ENCODE measurements at places on chromosomes 2 and 18.

DNA sequence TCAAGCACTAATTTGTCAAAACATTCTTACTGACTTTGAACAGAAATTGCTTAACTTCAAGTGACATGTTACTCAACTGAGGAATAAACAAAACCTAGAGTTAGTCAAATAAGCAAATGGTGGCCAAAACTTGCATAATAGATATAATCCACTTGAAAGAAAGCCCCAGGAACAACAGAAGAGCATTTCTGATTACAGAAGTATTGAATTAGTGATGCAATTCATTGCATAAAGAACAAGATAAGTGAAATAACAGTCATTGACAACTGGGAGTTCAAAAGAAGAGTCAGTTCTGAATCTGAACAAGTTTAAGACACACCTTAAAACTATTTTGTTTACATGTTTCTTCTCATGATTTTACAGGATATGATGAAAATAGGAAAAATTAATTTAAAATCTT, 30.8 kb downstream of the COBLL1 start:
- H3K4me1 ChIP-seq: no peaks in the 10 kb centered on the region
- DNase-seq: no peak
- H3K27me3 ChIP-seq: no peaks in the 10 kb centered on the region
- H3K27ac ChIP-seq: no peak overlapping the region
- no peak overlapping the region for H3K4me3 ChIP-seq

DNA sequence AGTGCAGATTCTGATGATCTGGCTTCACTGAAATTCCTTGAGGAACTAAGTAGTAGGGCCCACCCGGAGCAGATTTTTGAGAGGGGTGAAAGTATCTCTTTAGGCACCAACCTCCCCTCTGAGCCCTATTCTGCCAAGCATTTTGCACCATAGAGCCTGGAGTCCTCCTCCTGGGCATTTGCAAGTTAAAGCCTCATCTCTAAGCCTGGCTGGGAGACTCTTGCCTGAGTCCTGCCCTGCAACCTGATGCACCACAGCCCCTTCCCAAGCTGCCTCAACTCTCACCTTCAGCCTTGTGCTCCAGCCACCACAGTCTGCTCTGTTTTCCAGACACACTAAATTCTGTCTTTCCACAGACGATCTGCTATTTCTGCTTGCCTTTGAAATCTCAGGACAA, 79.6 kb upstream of the PKDCC start:
- H3K36me3 ChIP-seq: no peaks in the 10 kb centered on the region
- H3K4me3 ChIP-seq: no peak overlapping the region
- peaks cover 10% of the 10 kb centered on the region for H3K27me3 ChIP-seq
- H3K27ac ChIP-seq: no peak overlapping the region
- no peak for DNase-seq

DNA sequence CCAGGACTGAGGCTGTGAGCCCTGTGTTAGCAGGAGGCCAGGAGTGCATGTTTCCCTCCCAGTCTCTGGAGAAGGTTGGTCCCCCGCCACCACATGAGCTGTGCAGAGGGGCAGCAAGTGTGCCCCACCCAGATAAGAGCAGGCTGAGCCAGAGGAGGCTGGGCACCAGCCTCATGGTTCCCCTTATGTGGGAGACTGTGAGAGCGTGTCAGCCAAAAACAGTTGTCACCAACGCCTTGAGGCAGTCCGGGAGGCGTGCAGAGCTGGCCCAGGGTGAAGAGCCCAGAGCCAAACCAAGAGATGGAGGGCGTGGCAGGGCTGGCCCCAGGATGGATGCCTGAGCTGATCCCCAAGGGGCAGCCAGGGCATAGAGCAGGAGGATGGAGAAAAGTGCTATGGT, 128.7 kb upstream of the GLI2 start:
- peaks cover 16% of the 10 kb centered on the region for H3K27me3 ChIP-seq
- no peaks in the 10 kb centered on the region for H3K36me3 ChIP-seq
- no peak overlapping the region for H3K4me3 ChIP-seq
- H3K4me1 ChIP-seq: peaks cover 36% of the 10 kb centered on the region
- H3K27ac ChIP-seq: no peak overlapping the region

DNA sequence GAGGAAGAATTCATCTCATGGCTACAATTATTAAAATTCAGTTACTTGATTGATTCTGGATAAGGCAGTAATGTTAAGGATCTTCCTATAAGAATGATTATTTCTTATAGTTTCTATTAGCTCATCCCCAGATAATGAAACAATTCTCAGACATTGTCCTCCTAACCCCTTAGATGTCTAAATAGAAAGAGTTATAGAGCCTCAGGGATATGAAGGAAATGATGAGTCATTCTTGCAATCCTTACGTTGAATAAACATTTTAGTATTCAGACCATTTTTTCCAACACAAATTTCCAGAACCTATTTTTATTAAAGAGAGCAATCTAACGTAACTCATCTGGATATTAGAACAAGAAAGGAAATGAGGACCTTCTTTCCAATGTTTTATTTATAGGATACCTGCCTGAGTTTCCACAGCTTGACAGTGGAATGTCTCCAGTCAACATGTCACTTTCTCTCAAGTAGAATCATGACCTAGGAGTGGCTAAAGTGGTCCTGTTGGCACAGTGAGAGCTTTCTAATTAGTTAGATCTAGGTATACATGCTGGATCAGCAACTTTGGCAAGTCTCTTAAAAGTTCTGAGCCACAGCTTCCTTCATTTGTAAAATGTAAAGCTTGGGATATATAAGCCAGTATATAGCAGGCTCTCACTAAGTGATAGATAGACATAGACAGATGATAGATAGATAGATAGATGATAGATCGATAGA, 88.0 kb upstream of the RAB27B start:
- no peak overlapping the region for H3K4me3 ChIP-seq
- no peaks in the 10 kb centered on the region for H3K36me3 ChIP-seq
- no peaks in the 10 kb centered on the region for H3K27me3 ChIP-seq
- no peak overlapping the region for H3K27ac ChIP-seq

GRCh38 chr2:222745836-222746559, 74.5 kb downstream of the MOGAT1 start:
- H3K36me3 ChIP-seq: peaks cover 6% of the 10 kb centered on the region
- no peak for DNase-seq
- no peak overlapping the region for H3K4me3 ChIP-seq
- H3K27ac ChIP-seq: peak overlapping the region; percentile 79
- peaks cover 48% of the 10 kb centered on the region for H3K4me1 ChIP-seq

DNA sequence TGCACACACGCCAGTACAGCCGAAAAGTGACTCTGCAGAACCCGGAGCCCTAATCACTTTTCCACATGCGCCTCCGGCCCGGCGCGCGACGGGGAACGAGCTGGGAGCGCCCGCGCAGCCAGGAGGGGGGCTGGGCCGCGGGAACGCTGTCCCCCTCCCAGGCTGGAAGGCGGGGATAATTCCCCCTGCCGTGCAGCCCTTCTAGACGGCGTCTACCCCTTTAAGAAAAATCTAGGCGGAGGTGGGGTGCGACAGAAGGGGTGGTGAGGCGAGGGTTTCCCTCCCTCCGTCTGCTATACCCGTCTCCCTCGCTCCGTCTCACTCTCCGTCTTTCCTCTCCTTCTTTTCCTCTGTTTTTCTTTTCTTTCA, 2.4 kb downstream of the CYP26B1 start:
- H3K27ac ChIP-seq: no peak overlapping the region
- peak overlapping the region; percentile 59 for H3K4me3 ChIP-seq
- peaks cover 37% of the 10 kb centered on the region for H3K4me1 ChIP-seq
- peaks cover 48% of the 10 kb centered on the region for H3K27me3 ChIP-seq
- DNase-seq: peak; percentile 16

DNA sequence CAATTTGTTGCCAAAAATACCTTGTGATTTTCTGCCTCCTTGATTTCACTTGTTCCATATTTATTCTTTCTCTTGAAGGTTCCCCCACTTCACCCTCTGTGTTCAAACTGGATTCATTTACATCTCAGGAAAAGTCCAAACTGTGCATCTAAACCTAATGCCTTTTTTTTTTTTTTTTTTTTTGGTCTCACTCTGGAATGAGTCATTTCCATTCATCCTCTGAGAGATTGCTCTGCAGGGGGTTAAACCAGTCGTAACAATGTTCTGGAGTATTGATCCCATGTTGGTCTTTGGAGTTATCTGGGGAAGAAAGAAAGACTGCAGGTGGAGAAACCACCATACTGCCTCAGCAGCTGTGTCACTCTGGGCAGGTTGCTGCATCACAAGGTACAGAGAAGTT, 119.7 kb downstream of the TACR1 start:
- no peak for DNase-seq
- H3K4me3 ChIP-seq: no peak overlapping the region
- H3K27ac ChIP-seq: no peak overlapping the region
- no peaks in the 10 kb centered on the region for H3K4me1 ChIP-seq
- H3K36me3 ChIP-seq: no peaks in the 10 kb centered on the region
- H3K27me3 ChIP-seq: no peaks in the 10 kb centered on the region

GRCh38 chr2:168976034-168976654, 55.0 kb downstream of the ABCB11 start:
- no peaks in the 10 kb centered on the region for H3K27me3 ChIP-seq
- no peak for DNase-seq
- no peaks in the 10 kb centered on the region for H3K4me1 ChIP-seq
- no peak overlapping the region for H3K4me3 ChIP-seq

DNA sequence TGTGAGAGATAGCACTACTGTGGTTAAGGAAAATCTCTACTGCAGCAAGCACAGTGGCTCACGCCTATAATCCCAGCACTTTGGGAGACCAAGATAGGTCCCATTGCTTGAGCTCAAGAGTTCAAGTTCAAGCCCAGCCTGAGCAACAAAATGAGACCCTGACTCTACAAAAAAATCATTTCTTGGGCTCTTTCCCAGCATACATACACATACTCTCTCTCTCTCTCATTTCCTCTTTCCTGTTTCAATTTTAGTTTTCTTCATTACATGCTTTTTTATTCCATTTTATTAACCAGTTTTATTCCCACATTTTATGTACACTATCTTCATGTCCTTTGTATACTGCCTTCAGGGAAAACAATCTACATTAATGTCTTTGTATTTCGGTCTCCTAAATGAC, 14.6 kb downstream of the WDR33 start:
- no peak overlapping the region for H3K27ac ChIP-seq
- no peaks in the 10 kb centered on the region for H3K36me3 ChIP-seq
- H3K4me1 ChIP-seq: no peaks in the 10 kb centered on the region
- DNase-seq: no peak
- peaks cover 4% of the 10 kb centered on the region for H3K27me3 ChIP-seq

DNA sequence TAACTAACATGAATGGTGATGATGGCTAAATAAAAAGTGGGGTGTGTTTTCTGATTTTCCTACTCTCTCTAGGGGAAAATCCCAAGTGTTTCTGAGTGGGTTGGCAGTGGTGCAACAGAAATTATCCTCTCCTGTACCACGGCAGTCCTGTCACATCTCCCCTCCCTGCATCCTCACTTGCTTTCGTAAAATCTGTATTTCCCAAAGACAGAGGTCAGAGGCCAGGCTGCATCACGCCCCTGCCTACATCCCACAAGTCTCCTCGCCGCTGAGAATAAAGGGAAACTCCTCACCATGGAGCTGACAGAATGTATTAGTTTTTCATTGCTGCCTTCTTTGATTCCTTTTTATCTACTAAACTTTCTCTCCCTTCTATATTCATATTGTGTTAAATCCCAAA, 13.1 kb downstream of the FBLN7 start:
- peaks cover 1% of the 10 kb centered on the region for H3K27me3 ChIP-seq
- H3K27ac ChIP-seq: no peak overlapping the region
- H3K4me3 ChIP-seq: no peak overlapping the region
- no peak for DNase-seq
- peaks cover 8% of the 10 kb centered on the region for H3K4me1 ChIP-seq

- H3K4me1 ChIP-seq: peaks cover 72% of the 10 kb centered on the region
- no peak for DNase-seq
- peaks cover 25% of the 10 kb centered on the region for H3K36me3 ChIP-seq
- H3K4me3 ChIP-seq: no peak overlapping the region
- peaks cover 16% of the 10 kb centered on the region for H3K27me3 ChIP-seq
Measured at GRCh38 chr2:54568876-54569321, 112.8 kb downstream of the SPTBN1 start.

DNA sequence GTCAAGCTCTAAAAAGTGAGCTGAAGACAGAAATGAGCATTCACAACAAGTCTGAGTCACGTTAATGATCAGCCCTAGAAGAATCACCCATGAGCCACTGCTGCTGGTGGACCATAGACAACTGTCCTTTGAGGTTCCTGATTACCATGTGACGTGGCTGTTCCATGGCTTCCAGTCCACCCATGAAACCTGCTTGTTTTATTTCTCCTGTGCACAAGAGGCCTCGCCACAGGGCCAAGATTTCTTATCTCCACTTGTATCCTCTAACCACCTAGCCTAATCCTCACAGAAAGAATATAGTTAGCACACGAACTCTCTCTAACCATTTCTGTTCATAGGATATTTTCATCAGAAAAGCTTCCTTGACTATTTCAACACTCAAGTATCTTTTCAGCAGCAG, 242.7 kb downstream of the MREG start:
- H3K4me1 ChIP-seq: peaks cover 22% of the 10 kb centered on the region
- no peaks in the 10 kb centered on the region for H3K27me3 ChIP-seq
- no peak overlapping the region for H3K27ac ChIP-seq
- peaks cover 4% of the 10 kb centered on the region for H3K36me3 ChIP-seq
- H3K4me3 ChIP-seq: no peak overlapping the region

- no peak for DNase-seq
- H3K36me3 ChIP-seq: no peaks in the 10 kb centered on the region
- H3K27me3 ChIP-seq: peaks cover 2% of the 10 kb centered on the region
- no peak overlapping the region for H3K4me3 ChIP-seq
- no peak overlapping the region for H3K27ac ChIP-seq
Measured at GRCh38 chr18:63961435-63961980, 8.4 kb upstream of the SERPINB8 start.

- DNase-seq: no peak
- no peak overlapping the region for H3K27ac ChIP-seq
- H3K27me3 ChIP-seq: no peaks in the 10 kb centered on the region
- H3K4me3 ChIP-seq: no peak overlapping the region
Measured at GRCh38 chr2:219698748-219699439, 71.5 kb downstream of the SLC4A3 start.

GRCh38 chr18:80143881-80144280, 34.8 kb downstream of the ADNP2 start:
- no peak overlapping the region for H3K4me3 ChIP-seq
- no peaks in the 10 kb centered on the region for H3K4me1 ChIP-seq
- no peaks in the 10 kb centered on the region for H3K36me3 ChIP-seq
- no peak overlapping the region for H3K27ac ChIP-seq

DNA sequence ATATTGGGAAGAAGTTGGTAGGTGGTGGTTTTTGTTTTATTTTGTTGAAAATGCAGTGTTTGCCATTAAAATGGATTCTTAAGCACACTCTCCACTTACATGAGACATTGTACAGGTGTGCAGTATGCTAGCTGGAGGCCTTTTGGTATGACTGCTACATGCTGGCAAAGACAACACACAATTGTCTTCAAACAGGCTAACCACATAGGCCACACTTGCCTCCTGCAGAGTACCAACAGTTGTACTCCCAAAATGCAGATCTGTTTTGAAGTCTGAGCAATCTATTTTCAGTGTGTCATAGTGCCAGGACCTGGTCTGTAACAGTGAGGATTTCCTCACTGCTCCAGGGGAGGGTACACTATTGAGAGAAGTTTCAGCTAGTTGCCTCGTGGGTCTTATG, 213.6 kb downstream of the ZRANB3 start:
- no peaks in the 10 kb centered on the region for H3K27me3 ChIP-seq
- no peak for DNase-seq
- H3K4me3 ChIP-seq: no peak overlapping the region
- no peaks in the 10 kb centered on the region for H3K36me3 ChIP-seq
